ENCODE measurements at places on chromosomes 12 and 14. TPM values are rescaled to one million over a fixed set of nuclear protein-coding genes. Genes with fewer than 3 reads are reported as not detected.

- no peaks in the 10 kb centered on the region for H3K4me1 ChIP-seq
- H3K27me3 ChIP-seq, result no peaks in the 10 kb centered on the region
- no peak overlapping the region for H3K4me3 ChIP-seq
- H3K36me3 ChIP-seq, result no peaks in the 10 kb centered on the region
- no peak for DNase-seq
- no peak overlapping the region for H3K27ac ChIP-seq
These were observed 59.3 kb upstream of the CCDC91 start for GRCh38 chr12:28130625-28131598.

GRCh38 chr14:74409441-74409840 is 16.6 kb downstream of the SYNDIG1L start:
- H3K27ac ChIP-seq, result no peak overlapping the region
- H3K4me3 ChIP-seq, result no peak overlapping the region
- no peaks in the 10 kb centered on the region for H3K27me3 ChIP-seq
- no peaks in the 10 kb centered on the region for H3K36me3 ChIP-seq

The TMEM253 gene
- 0.94 TPM for total RNA-seq

DNA sequence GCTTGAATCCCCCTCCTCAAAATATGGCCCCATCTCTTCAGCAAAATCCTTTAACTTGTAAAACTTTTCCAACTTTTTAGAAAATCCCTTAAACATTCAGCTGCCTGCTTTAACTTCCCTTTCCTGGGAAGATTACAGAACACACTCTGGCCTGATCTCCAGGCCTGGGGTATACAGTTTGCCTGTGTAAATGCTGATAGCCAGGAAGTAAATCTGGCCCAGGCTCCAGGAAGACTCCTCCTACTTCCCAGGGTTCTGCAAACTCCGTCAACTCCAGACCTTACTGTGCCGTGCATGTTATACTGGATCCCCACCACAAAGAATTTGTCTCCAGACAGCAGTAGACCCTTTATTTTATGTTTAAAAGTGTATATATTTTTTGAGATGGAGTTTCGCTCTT is 67.0 kb upstream of the FERMT2 start:
- H3K36me3 ChIP-seq, result no peaks in the 10 kb centered on the region
- DNase-seq, result no peak
- no peak overlapping the region for H3K4me3 ChIP-seq
- no peaks in the 10 kb centered on the region for H3K27me3 ChIP-seq
- H3K27ac ChIP-seq, result no peak overlapping the region

DNA sequence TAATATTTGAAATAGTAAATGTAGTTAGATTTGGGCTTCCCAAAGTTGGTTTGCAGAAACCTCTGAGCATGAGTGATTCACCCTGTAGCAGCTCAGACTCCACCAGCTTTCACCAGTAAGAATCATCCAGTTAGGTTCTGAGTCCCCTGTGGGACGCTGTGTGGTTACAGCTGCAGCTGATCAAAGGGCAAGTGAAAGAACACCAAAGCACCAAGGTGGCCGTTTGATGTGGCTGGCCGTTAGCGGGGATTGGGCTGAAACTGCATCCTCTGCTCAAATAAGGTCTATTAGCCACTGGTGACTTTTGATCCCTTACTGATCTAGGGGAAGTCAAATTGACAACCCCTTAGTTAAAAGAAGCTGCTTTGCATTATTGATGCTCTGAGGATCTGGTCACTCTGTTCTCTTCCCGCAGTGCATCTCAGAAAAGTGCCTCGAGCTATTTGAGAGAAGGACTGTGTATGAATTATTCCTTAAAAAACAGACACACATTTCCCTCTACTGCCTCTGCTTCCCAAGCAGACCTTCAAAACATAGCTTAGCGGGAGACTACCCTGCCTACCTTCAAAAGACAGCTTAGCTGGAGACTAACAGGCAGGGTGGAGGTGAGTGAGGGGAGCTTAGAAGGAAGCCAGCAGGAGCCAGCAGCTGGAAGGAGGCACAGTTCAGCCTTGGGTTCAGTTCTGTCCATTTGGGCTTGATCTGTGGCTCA is 3.7 kb downstream of the ABHD12B start:
- H3K4me1 ChIP-seq, result peaks cover 8% of the 10 kb centered on the region
- no peak for DNase-seq
- peaks cover 6% of the 10 kb centered on the region for H3K27me3 ChIP-seq
- no peak overlapping the region for H3K27ac ChIP-seq

DNA sequence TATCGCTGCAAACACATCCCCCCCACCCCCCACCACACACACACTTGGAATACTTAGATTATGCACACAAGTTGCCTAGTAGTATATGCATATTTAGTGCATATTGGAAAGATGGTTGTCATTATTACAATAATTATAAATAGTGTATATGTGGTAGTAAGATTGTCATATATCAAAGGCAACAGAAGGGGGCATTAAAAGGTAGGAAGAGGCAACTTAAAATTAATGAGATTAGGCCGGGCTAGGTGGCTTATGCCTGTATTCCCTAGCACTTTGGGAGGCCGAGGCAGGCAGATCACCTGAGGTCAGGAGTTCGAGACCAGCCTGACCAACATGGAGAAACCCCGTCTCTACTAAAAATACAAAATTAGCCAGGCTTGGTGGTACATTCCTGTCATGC is 52.1 kb downstream of the GSC start:
- no peaks in the 10 kb centered on the region for H3K4me1 ChIP-seq
- no peak for DNase-seq
- H3K4me3 ChIP-seq, result no peak overlapping the region
- H3K36me3 ChIP-seq, result no peaks in the 10 kb centered on the region
- no peak overlapping the region for H3K27ac ChIP-seq
- no peaks in the 10 kb centered on the region for H3K27me3 ChIP-seq

The ABCC9 gene
- 15.2 TPM for total RNA-seq

- no peaks in the 10 kb centered on the region for H3K27me3 ChIP-seq
- no peaks in the 10 kb centered on the region for H3K36me3 ChIP-seq
- no peak overlapping the region for H3K4me3 ChIP-seq
- no peaks in the 10 kb centered on the region for H3K4me1 ChIP-seq
- no peak for DNase-seq
These were observed 710.7 kb upstream of the TBX3 start for GRCh38 chr12:115394496-115395220.

The LGR5 gene
- total RNA-seq, result 1.2 TPM

DNA sequence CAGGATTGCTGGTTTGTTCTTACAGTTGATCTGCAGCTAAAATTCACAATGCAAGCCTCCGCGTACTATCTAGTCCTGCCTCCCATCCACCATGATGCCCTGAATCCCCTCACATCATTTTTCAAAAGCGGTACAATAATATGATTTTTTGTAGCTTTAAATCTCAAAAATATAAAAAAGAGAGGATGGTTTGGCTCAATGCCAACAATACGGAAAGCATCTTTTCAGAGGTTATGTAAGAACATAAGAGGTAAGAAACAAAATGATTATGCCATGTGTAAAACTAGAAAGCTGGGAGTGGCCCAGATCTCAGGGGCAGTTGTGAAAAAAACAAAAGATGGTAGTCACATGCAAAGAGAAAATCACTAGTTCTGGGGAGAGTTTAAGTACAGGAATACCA is 24.0 kb upstream of the ZDHHC17 start:
- H3K27ac ChIP-seq, result no peak overlapping the region
- no peak overlapping the region for H3K4me3 ChIP-seq
- no peaks in the 10 kb centered on the region for H3K4me1 ChIP-seq
- no peaks in the 10 kb centered on the region for H3K36me3 ChIP-seq

The PLCZ1 gene
- not detected for total RNA-seq

- no peaks in the 10 kb centered on the region for H3K4me1 ChIP-seq
- no peak overlapping the region for H3K4me3 ChIP-seq
- H3K27ac ChIP-seq, result no peak overlapping the region
- DNase-seq, result no peak
These were observed 4.0 kb downstream of the NANOG start for GRCh38 chr12:7793211-7793610.

The PTHLH gene
- not detected for total RNA-seq

The DIO3 gene
- 3.6 TPM for total RNA-seq

The KRT73 gene
- total RNA-seq, result 0.15 TPM

The MGST1 gene
- 258 TPM for total RNA-seq

- no peaks in the 10 kb centered on the region for H3K36me3 ChIP-seq
- no peak overlapping the region for H3K27ac ChIP-seq
- no peak overlapping the region for H3K4me3 ChIP-seq
- H3K4me1 ChIP-seq, result no peaks in the 10 kb centered on the region
- H3K27me3 ChIP-seq, result no peaks in the 10 kb centered on the region
These were observed 515.3 kb downstream of the SOX5 start for GRCh38 chr12:23434154-23434553.

DNA sequence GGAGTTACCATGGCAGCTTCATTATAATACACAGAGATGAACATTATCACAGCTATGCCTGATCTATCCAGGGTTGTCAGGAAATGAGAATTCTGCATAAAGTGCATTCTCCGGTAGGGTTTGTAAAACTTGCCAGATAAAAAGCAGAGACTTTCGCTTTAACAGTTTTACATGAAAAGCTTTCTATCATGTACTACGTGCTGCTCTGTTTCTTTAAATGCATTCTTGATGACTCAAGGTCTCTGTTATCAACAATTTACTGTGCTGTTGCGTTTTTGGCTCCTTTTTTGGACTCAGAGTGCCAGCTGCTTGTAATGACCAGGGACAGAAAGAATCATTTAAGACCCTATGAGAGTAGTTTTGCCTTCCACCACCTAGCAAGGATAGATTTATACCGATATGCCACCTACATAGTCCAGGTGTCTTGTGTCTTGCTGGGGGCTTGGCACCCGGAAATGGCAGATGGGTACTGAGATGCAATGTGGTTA is 371.2 kb downstream of the BTG1 start:
- no peaks in the 10 kb centered on the region for H3K4me1 ChIP-seq
- no peak for DNase-seq
- no peak overlapping the region for H3K4me3 ChIP-seq
- H3K36me3 ChIP-seq, result no peaks in the 10 kb centered on the region
- H3K27me3 ChIP-seq, result no peaks in the 10 kb centered on the region

The PTGDR gene
- 2.1 TPM for total RNA-seq

The TMBIM4 gene
- total RNA-seq, result 31.2 TPM

DNA sequence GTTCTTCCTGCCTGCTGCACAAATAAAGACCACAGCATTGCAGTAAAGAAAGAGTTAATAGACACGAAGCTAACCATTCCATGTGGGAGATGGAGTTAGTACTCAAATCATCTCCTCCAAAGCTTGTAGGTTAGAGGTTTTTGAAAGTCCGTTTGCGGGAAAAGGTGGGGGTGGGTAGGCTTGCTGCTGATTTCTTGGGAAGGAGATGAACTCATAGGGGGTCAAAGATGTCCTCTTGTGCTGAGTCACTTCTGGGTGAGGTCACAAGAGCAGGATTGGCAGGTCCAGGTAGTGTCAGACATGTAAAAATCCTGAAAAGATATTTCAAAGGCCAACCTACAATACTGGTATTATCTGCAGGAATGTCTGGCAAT is 66.4 kb downstream of the PTHLH start:
- H3K27ac ChIP-seq, result no peak overlapping the region
- H3K4me3 ChIP-seq, result no peak overlapping the region
- no peaks in the 10 kb centered on the region for H3K36me3 ChIP-seq

DNA sequence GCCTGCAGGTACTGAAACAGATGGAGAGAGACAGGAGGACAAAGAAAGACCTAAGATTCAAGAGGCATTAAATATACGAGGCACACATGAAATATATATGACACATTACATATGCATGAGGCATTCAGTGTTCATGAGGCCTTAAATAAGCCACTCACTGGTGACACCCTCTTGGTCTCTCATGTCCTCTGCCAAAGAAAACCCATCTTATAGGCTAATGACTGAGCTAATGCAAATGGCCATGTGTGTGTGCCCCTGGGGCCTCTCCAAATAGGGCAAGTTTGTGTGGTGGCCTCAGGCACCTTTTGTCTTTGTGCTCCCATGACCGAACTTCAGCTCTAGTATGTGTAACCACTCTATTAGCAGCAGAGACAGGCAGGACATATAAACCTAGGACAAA is 18.8 kb downstream of the COQ6 start:
- no peaks in the 10 kb centered on the region for H3K4me1 ChIP-seq
- no peak for DNase-seq
- H3K27ac ChIP-seq, result no peak overlapping the region
- no peak overlapping the region for H3K4me3 ChIP-seq
- H3K27me3 ChIP-seq, result no peaks in the 10 kb centered on the region

- no peaks in the 10 kb centered on the region for H3K4me1 ChIP-seq
- H3K27me3 ChIP-seq, result no peaks in the 10 kb centered on the region
- no peaks in the 10 kb centered on the region for H3K36me3 ChIP-seq
- no peak overlapping the region for H3K4me3 ChIP-seq
- no peak for DNase-seq
These were observed 101.9 kb downstream of the PAPLN start for GRCh38 chr14:73339206-73339605.

GRCh38 chr12:124295431-124296058 is 652 bp downstream of the RFLNA start:
- H3K27ac ChIP-seq, result no peak overlapping the region
- H3K4me3 ChIP-seq, result peak overlapping the region; percentile 28
- no peak for DNase-seq
- peaks cover 15% of the 10 kb centered on the region for H3K4me1 ChIP-seq

The RPGRIP1 gene
- total RNA-seq, result 0.15 TPM

DNA sequence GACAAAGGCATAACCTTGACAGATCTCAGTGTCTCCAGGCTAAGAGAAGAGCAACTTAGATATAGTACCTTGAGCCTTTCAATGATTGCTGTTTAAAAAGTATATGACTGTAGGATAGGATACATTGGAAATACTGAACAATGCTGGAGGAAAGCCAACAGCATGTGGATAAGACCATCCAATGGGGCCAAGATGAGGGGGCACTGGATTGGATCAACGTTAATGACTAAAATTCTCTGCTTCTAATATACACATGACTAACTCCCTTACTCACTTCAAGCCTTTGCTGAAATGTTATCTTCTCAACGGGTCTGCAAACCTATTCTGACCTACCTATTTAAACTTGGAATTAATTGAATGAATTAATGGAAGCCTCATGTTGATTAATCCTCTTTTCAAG is 354.9 kb downstream of the RAD51B start:
- H3K27me3 ChIP-seq, result no peaks in the 10 kb centered on the region
- H3K27ac ChIP-seq, result no peak overlapping the region
- DNase-seq, result no peak
- no peak overlapping the region for H3K4me3 ChIP-seq

DNA sequence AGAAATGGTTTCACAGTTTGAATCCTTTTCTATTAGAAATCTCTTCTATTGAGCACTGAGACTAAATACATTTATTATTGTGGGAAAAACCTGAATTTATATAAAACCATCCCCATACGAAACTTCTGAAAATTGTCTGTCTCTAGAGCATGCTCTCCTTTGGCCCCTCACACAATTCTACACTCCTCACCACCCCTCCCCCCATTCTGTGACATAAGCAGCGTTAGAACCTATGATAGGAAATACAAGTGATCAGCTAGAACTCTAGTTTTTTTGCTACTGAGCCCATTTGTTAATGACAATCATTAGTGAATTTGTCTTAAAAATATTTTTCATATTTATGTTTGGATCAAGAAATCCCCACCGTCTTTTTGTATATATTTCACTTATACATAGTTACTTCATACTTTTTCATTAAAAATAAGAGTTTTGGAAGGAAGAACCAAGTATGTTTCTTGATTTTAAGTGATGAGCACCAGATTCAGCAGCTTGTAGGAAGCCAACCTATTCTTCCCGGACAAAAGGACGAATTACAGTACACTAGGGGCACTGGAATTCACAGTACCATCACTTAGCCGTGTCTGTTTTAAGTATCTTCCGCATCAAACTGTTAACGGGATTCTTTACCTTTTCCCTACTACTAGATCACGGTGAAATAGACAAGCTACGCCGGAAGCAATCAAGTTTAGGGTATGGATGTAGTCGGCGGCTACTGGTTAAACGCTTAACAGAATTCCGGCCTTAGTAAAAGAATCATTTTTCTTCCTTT is 724 bp downstream of the GTSF1 start:
- H3K27ac ChIP-seq, result no peak overlapping the region
- no peak for DNase-seq
- no peak overlapping the region for H3K4me3 ChIP-seq
- no peaks in the 10 kb centered on the region for H3K36me3 ChIP-seq

- H3K4me3 ChIP-seq, result no peak overlapping the region
- no peak overlapping the region for H3K27ac ChIP-seq
- no peaks in the 10 kb centered on the region for H3K27me3 ChIP-seq
These were observed 23.7 kb downstream of the SLC5A8 start for GRCh38 chr12:101186291-101186690.
